ENCODE measurements at places on chromosomes 7 and 10.

DNA sequence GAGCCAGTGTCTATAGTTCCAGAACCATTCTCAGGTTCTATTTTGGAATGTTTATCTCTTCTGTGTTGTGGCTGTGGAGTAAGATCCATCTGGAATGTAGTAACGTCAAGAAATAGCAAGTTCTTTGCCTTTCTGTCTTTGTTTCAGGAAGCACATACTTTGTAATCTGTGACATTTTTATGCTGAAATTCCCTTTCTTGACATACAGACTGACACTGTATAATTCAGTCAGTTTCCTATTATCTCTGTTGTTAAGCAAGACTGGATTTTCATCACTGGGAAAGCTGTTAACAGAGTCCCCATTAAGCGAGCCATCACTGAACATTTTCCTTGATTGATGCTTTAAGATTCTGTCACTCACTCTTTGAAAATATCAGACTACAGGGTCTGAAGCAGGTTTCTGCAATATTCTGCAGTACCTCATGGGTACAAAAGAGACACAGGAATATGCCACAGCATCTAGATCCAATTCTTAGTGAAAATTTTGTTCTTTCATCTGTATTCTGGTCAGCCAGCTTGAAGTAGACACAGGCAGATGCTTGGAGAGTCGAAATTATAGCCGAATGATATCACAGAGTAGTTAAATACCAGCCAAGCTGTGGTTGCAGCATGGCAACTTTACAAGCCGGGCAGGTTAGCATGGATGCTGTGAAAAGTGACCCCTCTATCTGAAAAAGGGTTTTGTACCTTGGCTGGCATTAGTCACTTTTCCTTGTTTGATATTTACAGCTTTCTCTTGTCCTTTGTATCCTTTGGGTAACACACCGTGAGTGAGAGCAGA, 62.6 kb downstream of the CACNB2 start:
- DNase-seq = no peak

DNA sequence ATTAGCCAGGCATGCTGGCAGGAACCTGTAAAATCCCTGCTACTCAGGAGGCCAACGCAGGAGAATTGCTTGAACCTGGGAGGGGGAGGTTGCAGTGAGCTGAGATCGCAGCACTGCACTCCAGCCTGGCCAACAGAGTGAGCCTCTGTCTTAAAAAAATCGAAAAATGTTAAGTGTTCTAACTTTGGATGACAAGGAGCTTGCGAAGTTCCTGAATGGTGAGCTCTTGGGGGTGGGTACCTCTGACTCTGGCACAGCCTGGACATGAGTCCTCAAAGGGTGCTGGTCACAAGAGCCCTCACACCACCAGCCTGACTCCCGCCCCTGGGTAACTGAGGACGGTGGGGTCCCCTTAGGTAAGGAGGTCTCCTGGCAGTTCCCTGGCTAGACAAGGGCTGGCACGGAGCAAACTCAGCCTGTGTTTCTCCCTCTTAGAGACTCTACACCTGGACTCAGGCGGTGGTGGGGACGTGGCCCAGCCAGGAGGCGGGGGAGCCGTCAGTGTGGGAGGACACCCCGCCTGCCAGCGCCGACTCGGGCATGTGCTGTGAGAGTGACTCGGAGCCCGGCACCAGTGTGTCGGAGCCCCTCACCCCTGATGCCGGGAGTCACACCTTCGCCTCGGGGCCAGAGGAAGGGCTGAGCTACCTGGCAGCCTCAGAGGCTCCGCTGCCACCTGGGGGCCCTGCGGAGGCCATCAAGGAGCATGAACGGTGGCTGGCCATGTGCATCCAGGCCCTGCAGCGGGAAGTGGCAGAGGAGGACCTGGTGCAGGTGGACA, 24.1 kb downstream of the AMZ1 start:
- DNase-seq = no peak

- no peak for DNase-seq
Observed at GRCh38 chr10:48255722-48256121, 18.8 kb downstream of the FRMPD2 start.

DNA sequence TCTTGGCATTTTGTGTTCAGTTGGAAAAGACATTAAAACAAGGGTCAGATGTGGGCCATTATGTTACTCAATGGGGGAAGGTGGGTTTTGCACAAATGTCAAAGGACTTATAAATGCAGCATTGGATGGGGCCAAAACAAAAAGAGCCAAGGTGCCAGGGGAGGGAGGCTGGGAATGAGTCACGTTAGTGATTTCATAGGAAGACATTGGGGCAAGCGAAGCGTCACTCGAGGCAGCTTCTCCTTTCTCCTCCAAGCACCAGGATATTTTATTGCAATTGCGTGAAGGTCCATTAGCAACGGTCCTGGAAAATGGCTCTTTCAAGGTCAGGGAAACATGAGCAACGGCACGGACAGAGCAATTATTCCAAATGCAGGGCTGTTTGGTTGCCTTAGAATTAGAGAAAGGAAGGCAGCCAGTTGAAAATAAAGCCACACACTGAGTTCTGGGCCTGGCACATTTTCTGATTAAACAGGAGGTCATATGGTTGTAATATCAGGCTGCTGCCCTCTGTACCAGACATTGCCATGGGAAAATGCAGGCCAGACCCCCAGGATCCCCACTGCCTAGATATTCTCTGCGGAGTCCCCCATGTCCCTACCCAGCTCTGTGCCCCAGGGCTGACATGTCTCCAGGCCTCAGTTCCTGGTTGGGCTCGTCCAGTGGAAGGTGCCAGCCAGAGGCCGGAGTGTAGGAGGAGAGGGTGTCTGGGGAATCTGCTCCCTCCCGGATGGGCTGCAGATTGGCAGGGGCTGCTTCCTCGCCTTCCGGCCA, 63.3 kb upstream of the NANOS1 start:
- peak; percentile 36 for DNase-seq

- DNase-seq = peak; percentile 4
Observed at GRCh38 chr10:116270126-116270770, 2.8 kb downstream of the GFRA1 start.

DNA sequence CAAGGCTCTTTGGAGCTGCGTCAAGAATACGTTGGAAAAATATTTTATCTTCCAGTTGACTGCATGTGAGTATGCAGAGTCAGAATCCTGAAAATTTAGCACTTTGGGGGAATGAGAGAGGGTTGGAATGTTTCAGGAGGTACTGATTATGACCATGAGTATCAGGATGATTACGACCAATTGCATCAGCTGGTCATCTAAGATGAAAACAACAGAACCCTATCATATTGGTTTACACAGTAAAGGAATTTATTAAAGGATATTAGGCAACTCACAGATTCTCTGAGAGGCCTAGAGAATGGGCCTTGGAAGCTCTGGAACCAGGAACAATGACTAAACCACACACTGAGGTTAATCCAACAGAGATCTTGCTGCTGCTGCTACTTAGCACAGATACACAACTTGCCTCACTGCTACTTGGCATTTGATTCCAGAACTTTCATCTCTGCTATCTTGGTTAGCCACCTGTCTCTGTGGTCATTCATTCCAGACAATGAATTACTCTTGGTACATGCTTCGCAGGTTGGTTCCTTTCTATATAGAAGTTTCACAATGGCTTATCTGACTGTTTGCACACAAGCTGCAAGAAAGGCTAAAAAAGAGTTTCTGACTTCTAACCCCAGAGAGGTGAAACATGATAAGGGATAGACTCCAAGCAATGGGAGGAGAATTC, 68.0 kb upstream of the CTTNBP2 start:
- DNase-seq = no peak

DNA sequence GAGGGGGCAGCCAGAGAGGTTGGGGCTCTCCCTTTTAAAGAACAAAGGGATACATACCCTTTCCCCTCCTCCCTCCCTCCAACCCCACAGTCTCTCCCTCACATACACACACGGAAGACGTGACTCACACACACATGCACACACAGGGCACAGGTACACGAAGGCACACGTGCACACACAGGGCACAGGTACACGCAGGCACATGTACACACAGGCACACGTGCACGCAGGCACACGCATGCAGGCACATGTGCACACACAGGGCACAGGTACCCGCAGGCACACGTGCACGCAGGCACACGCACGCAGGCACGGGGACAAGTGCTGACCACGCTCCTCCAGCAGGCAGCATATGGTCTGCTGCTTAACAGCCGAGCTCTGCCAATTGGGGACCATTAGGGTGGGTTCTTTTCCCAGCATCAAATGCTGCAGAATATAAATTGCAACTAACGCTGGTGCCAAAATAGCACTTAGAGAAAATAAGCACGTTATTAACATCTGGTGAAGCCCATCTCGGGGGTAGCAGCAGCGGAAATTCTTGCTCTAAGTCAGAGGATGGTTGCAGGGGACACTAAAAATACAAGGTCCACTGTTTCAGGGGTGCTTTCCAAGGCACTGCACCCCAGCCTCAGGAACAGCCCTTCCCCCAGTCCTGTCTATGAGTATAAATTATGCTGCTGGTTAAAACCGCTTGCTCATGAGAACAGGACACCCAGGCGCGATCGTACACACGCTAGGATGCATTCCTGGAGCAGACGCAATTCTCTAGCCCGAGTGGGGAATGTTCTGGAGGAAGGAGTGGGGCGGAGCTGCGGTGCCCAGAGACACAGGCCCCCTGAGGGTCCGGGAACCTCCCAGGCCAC, 55.2 kb upstream of the TNRC18 start:
- no peak for DNase-seq

DNA sequence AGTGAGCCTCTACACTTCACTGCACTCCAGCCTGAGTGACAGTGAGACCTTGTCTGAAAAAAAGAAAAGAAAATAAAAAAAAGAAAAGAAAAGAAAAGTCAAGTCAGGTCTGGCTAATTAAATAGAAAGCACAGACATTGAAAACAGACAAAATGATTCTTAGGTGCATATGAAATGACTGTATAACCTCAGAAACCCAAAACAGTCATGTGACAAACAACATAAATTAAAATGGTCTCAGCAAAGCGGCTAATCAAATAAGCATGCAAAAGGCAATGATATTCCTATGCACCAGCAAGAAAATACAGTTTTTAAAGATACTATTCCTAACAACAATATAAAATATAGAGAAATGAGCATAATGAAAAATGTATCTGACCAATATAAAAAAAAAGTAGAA, 38.3 kb downstream of the LRRC20 start:
- no peak for DNase-seq

DNA sequence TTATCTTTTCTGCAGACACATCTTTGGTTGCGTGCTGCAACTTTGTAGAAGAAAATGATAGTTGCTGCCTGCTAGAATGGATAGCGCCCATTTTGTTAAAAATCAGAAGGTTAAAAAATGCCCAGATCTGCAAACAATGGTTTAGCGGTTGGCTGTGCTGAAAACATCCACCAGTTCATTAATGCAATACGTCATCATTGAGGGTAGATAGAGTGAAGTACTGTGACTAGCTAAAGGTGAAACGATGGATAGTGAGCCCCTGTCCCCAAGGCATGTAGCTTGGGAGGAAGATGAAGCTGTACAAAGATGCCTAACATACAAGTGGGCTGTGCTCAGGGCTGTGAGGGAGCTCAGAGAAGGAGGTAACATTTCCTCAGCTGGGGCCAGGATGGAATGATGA, 48.4 kb downstream of the TEX36 start:
- no peak for DNase-seq

DNA sequence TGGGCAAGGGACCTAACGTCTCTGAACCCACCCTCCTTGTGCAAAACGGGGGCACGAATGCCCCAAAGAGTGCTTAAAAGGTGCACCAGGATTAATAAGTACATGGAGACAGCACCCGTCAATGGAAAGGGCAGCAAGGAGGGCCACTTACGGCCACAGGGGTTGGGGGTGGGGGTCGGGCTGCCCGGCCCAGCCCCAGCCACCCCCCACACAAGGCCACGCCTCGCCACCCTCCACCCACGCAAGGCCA, 213.4 kb downstream of the MAD1L1 start:
- no peak for DNase-seq

GRCh38 chr10:97270523-97271154, 21.8 kb downstream of the ARHGAP19 start:
- peak; percentile 41 for DNase-seq

GRCh38 chr10:115063701-115064658, 29.2 kb upstream of the ATRNL1 start:
- no peak for DNase-seq

DNA sequence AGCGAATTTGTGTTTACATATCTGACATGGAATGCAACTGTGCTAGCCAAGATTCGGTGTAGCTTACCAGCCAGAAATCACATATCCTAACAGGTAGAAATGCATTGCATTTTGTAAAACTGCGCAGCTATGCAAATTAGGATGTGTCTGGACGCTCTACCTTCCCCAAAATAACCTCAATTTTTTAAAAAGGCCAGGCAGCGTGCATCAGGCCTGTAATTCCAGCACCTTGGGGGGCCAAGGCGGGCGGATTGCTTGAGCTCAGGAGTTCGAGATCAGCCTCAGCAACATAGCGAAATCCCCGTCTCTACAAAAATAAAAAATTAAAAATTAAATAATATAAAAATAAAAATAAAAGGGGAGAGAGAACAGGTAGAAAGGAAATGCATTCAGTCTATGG, 305.0 kb downstream of the TYW1 start:
- DNase-seq = no peak

- peak; percentile 91 for DNase-seq
Observed at GRCh38 chr10:86535132-86535882, 13.7 kb upstream of the WAPL start.

DNA sequence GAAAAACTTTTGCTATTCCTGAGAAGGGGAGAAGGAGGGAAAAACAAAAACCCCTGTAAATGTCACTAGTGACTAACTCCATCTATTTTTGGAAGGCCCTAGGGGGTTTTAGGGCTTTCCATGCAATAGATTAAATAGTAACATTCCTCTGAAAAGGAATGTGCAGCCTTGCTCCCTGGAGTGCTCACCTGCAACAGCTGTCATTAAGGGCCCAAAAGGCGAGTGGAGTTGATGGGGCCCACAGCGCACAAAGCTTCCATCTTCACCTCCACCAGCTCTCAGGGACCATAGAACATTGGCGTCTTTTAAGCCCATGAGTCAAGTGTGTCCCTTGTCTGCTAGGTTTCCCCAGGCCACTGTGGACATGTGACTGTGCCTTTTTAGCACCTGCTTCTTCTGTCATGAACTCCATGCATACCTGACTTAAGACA, 58.0 kb upstream of the IL6 start:
- no peak for DNase-seq

DNA sequence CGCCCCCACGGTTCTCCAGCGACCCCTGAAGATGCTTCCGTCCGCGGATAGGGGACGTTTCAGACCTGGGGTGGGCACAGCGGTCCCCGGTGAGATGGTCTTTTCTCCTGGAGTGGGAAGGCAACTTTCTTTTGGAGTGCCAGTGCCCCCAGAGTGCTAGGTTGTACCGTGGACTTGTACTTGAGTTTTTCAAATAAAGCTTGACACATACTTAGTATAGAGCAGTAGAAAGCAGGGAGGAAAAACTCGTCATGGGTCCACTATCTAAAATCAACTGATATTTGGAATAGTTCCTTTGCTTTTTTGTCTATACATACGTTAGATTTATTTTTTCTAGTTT, 28.4 kb downstream of the RBM20 start:
- no peak for DNase-seq

- no peak for DNase-seq
Observed at GRCh38 chr10:11396311-11396955, 215.0 kb downstream of the USP6NL start.

DNA sequence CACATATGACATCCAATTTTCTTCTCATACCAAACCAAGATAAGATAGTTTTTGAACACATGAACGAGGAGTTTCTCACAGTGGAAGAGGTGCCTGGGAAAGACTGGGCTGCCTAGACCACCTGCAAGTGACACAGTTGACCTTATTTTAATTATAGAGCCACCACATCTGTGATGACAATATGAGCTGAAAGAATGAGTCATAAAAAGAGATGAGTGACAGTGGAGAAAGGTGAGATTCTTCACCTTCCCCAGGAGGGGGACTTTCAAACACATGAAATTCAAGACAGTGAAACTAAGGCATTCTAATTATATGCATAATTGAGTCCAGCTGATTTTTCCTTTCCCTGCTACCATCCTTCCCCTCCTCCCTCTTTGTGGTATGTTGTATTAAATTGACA, 475.5 kb downstream of the NXPH1 start:
- DNase-seq = no peak

All from GM03348 (cell line).